AML-193 (cell line): ENCODE measurements at places on chromosomes 5 and 9.

DNA sequence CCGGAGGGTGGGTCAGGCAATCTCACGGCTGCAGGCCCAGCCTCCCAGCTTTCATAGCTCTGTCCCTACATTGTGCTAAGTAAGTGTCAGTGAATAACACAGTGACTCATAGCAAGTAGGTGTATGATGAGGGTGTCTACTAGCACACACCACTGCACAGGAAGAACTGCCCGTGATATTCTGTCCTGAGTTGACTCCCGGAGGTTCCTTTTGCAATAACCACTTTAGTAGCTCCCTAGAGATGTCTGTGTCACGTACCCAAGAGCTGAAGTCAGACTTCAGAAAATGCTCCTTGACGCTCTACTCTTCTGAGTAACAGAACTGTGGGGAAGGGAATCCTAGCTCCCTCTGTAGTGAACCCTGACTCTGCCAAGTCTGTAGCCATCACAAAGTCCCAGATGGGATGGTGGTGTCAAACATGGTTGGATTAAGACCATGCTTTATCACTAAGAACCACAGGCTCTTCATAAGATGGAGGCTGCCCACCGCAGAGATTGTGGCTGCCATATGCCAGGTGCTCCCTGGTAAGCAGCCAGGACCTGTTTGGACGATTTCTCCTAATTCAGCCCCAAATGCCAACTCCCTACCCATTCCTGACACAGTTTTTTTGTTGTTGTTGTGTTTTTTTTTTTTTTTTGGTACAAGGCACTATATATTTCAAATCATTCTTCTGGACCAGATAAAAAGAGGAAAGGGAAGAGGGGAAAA is 352.6 kb upstream of the PANK3 start:
- DNase-seq: no peak

DNA sequence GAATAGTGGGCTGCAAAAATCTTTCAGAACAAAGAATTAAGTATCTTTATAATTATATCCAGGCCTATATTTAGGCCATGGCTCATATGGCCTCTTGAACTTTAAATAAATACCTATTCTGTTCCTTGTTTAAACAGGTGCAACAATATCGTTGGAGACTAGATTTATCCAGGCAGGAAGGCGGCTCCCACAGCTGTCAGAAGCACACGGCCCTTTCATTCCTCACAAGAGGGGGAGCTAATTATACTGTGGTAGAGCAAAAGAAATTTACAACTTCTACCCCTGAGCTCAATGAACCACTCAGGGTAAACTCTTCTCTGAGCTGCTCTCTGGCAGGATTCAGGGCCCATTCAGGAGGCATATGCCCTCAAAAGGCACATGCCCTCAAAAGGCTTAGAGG is 31.3 kb downstream of the TMEM174 start:
- DNase-seq: no peak

DNA sequence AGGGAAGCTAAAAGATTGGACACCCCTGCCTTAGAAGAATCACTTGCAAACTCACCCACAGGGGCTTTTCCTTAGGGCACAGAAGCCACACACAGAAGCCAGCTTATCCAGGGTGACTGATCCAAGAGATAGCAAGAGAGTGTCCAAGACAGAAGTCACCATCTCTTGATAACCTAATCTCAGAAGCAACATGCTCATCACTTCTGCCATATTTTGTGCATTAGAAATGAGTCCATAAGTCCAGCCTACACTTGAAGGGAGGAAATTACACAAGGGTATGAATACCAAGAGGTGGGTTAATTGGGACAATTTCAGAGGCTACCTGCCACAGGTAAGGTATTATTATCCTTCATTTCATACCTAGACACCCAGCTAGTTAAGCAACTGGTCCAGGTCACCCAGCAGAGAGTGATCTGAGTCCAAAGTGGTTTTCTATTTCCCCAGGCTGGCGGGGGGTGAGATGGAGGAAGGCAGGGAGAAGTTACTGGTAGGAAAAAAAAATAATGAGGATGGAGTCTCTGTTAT is 3.7 kb upstream of the ERGIC1 start:
- no peak for DNase-seq

DNA sequence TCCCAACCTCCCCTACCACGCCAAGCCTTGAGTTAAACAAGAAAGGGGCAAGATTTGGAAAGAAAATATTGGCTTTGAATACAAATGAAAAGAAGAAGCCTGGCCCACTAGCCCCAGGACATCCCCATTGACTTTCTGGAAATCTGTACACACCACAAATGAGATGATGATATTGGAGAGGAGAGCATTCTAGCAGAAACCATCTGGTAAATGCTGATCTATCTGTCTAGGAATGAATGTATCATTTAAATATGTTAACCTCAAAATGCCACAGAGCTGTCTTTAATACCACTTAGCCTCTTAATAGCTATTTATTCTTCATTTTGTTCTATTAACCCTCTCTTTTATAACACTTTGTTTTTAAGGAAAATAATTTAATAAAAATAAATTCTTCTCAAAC is 270.2 kb upstream of the PDE4D start:
- DNase-seq: no peak
